Psoas muscle (tissue), 8 donors: ENCODE measurements at places on chromosomes 2 and 18. TPM values are rescaled to one million over a fixed set of nuclear protein-coding genes. Genes with fewer than 3 reads are reported as not detected.

Gene TNFRSF11A
- total RNA-seq = 0.60 TPM

DNA sequence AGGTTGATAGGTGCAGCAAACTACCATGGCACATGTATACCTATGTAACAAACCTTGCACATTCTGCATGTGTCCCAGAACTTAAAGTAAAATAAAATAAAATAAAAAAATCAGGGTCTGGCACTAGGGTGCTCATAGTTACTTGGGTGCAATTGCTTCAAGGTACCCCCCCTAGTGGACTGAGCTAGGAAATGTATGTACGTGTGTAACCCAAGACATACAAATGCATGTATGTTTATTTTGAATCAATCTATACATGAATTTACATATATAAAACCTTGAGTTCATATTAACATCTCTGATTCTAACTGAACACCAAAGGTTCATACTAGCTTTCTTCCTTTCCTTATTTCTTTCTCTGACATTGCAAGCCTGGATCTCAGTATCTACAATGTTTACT lies 51.5 kb downstream of the USP37 start:
- no peaks in the 10 kb centered on the region for H3K27me3 ChIP-seq
- no peak overlapping the region for H3K4me3 ChIP-seq
- no peaks in the 10 kb centered on the region for H3K36me3 ChIP-seq
- DNase-seq = no peak
- H3K4me1 ChIP-seq = no peaks in the 10 kb centered on the region

Gene RAMP1
- 90.4 TPM for total RNA-seq

Gene AMER3
- not detected for total RNA-seq

GRCh38 chr18:14943967-14944636 lies 196.1 kb downstream of the ANKRD30B start:
- no peak overlapping the region for H3K27ac ChIP-seq
- no peaks in the 10 kb centered on the region for H3K36me3 ChIP-seq
- no peak overlapping the region for H3K4me3 ChIP-seq
- DNase-seq = no peak

DNA sequence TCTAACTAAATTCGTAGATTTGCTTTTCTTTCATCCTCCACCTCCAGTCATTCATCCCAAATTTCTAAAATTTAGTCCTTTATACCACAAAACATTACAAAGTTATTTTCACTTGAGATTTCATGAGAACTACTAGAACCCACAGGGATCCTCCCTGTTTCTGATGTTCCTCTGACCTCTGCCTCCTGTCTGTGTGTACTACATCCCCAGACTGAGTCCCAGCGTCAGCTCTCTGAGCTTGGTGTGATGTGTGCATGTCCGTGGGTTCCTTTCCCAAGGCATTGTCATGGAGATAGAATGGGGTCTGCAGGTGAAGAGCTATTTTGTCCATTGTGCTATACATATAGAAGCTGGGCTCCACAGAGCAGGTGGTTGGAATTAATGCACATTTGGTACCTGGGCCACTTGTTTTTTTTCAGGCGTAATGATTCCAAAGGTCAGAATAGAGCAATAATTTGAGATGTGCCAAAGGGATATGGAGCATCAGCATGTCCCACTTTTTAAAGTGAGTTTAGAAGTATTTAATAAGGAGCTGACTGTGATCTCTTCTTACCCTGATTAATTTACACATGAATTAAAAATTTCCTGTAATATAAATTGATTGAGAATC lies 151.2 kb upstream of the BOD1L2 start:
- no peaks in the 10 kb centered on the region for H3K27me3 ChIP-seq
- no peak overlapping the region for H3K27ac ChIP-seq
- no peak for DNase-seq
- no peaks in the 10 kb centered on the region for H3K4me1 ChIP-seq

DNA sequence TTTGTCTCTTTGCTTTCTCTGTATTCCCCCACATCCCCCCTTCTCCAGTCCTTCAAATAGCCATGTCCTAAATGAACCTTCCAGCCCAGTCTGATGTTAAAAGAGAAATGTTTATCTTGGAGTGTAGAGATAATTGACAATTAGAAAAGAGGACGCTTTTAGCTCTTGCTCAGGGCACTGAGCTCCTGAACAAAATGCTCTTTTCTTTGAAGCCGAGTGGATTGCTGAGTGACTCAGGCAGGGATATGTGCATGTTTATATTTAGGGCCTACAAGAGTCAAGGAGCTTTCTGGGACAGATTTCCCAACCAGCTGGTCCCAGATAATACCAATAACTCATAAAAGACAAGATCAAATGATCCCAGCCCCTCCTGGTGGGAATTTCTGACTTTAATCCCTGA lies 88.0 kb upstream of the SETBP1 start:
- H3K4me1 ChIP-seq = no peaks in the 10 kb centered on the region
- no peaks in the 10 kb centered on the region for H3K36me3 ChIP-seq
- H3K27ac ChIP-seq = no peak overlapping the region
- no peaks in the 10 kb centered on the region for H3K27me3 ChIP-seq

Gene SP9
- total RNA-seq = not detected
